ENCODE measurements at places on chromosomes 1 and 21.
A peak's percentile ranks its signal among the peaks of the same experiment; 100 is the strongest.

DNA sequence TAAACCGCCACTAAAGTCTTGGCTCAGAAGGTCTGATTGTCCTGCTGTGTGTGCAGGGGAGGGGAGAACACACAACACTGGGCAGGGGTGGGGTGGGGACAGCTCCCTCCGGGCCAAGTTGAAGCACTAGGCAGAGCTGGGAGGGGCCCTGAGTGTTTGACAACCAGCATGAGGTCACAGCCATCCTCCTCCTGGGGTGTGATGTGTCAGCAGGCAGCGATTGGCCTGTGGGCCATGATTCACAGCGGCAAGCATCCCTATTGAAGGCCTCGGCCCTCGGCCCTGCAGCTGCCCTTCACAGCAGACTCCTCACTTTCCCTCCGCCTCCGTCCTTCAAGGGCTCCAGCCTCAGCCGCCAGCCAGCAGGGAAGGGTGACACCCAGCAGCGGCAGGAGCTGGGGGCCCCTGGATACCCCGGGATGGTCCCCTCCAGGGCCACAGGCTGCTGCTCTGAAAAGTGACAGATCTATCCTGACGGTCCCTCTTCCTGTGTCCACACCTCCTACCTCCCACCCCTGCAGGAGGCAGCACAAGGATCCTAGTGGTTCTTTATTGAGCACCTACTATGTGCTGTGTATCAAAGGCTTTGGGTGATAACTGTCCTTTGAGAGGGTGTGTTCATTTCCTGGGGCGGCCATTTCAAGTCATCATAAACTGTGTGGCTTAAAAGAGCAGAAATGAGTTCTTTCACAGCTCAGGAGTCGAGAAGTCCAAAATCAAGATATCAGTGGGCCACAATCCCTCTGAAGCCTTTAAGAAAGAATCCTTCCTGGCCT lies 66.0 kb upstream of the SLC25A33 start:
- DNase-seq = peak; percentile 74

DNA sequence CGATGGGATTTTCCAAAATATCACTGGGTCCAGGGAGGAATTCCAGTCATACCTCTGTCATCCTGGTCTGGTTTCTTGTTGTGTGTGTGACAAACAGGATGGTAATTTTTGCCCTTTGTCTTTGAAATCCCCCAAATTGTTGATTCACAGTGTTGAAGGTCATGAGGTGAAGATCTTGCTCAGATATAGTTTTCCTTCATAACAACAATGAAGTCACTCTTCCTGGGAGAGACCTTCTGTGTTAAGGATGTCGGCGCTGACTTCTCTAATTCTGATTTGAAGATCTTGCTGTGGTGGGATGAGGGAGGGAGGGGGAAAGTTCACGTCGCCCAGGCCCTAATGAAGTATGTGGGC lies 32.2 kb upstream of the MPZL1 start:
- DNase-seq = no peak

DNA sequence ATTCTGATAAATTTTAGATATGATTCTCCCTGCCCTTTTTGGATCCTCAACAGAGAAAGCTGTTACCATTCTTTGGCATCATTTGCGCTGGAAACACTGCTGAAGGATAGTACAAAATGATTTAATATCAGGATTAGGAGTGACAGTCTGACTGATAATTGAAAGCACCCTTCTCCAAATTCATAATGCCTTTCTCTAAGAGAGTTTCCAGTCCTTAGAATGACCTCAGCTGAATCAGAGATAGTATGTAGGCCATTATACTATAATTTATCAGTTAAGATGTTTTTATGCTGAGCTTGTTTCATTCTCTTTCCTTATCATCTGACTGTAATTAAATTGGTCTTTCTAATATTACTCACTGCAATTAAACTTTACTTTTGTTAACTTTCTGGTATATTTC lies 166.7 kb downstream of the ZNF326 start:
- DNase-seq = no peak

GRCh38 chr1:1858382-1859086 lies 32.4 kb downstream of the GNB1 start:
- DNase-seq = peak; percentile 90

DNA sequence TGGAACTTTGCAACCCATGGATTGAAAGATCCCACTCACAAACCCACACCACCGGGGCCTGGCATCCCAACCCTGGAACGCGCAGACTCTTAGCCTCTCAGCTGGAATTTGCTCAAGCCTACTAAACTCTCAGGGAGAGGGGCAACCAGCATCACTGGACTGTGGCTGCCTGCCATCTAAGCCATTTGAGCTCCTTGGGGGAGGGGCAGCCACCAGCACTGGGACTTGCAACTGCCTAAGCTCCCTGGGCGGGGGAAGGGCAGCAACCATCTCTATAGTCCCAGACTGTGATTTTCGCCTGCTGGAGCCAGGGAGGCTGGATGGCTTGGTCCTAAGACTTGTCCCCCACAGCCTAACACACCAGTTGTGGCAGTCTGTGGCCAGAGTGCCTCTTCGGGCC lies 122.3 kb downstream of the SNX7 start:
- DNase-seq = no peak

- DNase-seq = no peak
Measured at GRCh38 chr1:204896787-204897469, 26.3 kb downstream of the NFASC start.

GRCh38 chr1:150966011-150966410 lies 8.6 kb downstream of the CERS2 start:
- DNase-seq = no peak

DNA sequence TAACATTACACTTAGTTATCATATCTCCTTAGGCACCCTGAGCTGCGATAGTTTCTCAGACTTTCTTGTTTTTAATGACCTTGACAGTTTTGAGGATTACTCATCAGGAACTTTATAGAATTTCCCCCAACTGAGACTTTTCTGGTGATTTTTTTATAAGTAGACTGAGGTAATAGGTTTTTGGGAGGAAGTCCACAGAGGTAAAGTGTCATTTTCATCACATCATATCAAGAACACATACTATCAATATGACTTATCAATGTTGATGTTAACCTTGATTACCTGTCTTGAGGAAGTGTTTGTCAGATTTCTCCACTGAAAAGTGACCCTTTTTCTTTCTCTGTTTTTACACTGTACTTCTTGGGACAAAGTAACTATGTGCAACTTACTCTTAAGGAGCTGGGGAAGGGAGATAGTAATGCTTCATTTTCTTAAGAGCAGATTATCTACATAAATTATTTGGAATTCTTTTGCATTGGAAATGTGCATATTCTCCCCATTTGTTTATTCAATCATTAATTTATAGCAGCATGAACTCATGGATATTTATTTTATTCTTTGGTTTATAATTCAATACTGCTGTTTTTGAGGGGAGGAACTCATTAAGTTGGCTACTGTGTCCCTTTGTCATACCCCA lies 72.8 kb upstream of the HSD17B7 start:
- no peak for DNase-seq

- no peak for DNase-seq
Measured at GRCh38 chr1:21234779-21235178, 55.5 kb downstream of the ECE1 start.

DNA sequence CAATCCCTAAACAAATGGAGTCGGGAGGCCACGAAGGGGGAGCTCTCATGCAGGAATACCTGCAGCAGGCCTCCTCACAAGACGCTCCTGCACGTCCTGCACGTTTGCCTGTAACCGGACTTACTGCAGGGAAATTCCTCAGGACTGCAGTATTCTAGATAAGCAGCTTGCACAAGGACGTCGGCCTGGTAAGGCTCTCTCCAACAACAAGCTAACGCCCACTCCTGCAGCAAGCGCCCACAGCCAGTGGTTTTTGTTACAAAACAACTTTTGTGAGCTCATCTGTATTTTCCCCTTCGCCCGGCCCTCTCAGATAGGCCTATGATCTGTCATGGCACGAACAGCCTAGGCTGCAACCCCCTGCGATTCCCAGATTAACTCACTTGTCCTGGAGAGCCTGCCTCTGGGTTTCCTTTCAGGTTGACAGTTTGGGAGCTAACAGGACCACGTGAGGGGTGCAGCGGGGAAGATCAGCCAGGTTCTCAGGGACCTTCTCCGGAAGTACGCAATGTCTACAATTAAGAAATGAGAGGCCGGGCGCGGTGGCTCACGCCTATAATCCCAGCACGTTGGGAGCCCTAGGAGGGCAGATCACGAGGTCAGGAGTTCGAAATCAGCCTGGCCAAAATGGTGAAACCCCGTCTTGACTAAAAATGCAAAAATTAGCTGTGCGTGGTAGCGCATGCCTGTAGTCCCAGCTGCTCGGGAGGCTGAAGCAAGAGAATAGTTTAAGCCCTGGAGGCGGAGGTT lies 921 bp upstream of the MIB2 start:
- DNase-seq = no peak

- DNase-seq = no peak
Measured at GRCh38 chr1:230322421-230322756, 103.7 kb downstream of the PGBD5 start.

GRCh38 chr21:40595806-40596205 lies 251.2 kb downstream of the DSCAM start:
- no peak for DNase-seq

DNA sequence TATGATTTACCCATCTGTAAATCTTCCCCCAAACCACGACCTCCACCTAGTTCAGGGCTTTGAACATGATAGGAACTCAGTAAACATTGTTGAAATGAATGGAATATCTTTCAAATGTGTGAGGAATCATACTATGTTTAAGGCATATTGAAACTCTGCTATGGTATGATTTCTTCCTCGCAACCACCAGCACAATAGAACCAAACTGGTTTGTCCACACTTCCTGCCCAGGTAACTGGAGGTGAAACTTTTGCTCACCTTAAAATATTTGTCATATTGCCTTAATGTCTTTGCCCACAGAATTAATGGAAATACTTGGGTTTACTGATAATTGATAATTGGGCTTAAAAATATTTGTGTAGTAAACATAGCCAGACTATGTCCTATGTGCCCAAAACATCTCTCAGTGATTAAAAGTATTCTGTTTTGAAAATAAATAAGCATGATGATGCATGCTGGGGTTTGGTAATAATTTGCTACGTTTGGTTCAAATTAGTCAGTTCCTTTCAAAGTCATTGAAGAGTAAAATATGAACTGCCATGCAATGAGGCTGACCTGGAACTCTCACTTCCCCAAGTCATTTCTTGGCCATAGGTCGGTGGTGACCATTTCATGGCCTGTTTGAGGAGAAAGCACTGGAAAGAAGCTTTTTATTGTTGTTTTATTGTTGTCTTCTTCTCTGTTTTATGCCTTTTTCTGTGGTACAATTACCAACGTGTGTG lies 73.3 kb downstream of the TNFSF18 start:
- no peak for DNase-seq

DNA sequence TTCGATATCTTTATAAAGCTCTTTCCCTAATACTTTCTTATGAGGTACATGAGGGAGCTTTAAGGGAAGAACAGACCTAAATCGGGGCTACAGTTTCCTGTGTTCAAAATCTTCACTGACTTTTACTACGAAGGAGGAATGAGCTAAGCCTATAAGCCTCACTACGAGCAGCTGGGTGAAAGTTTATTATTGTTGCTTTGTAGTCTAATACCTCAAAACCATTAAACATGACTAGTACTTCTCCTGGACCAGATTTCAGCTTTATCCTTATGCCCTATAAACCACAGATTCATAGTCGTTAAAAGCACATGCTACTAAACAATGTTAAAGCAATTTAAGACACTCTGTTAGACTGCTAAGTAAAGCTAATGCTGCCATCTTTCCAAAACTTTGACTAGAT lies 30.2 kb downstream of the NDC1 start:
- DNase-seq = peak; percentile 71

- no peak for DNase-seq
Measured at GRCh38 chr1:22830041-22830566, 119.5 kb downstream of the EPHB2 start.

DNA sequence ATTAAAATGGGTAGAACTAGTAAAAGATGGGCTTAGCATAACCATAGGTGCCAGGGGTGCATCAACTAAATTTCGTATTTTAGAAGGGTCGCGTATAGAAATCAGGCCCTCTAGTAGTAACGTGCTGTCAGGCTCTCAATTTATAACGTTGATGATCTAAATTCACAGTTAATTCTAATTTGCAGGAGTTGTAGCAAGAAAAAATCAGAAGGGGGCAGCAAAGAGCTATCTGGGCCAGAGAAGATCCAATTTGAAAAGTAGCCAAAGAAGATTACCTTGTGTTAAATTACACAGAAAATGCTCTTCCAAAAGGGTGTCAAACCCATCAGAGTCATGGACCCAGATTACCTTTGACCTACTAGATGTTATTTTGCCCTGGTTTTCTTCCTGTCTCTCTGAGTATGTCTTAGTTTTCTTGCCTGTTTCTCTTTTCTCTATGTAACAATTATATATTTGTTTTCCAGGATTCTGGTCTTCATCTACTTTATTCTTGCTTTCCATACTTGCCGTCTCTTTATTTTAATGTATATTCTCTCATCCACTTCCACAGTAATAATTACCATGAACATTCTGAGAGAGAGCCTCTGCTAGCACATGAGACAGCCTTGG lies 1030.9 kb downstream of the AMY1C start:
- no peak for DNase-seq

- no peak for DNase-seq
Measured at GRCh38 chr21:45622416-45623097, 21.0 kb upstream of the PCBP3 start.

GRCh38 chr1:195450794-195451193 lies 1157.4 kb downstream of the KCNT2 start:
- no peak for DNase-seq

- DNase-seq = no peak
Measured at GRCh38 chr21:34797921-34798535, 129.2 kb downstream of the CLIC6 start.

GRCh38 chr1:62180639-62181038 lies 14.0 kb upstream of the L1TD1 start:
- no peak for DNase-seq

GRCh38 chr21:44617071-44617501 lies 5.2 kb downstream of the KRTAP10-8 start:
- no peak for DNase-seq
